ENCODE measurements at places on chromosomes 5 and 9.

GRCh38 chr9:105901514-105902109 is 207.3 kb downstream of the TMEM38B start:
- DNase-seq = peak; percentile 24

DNA sequence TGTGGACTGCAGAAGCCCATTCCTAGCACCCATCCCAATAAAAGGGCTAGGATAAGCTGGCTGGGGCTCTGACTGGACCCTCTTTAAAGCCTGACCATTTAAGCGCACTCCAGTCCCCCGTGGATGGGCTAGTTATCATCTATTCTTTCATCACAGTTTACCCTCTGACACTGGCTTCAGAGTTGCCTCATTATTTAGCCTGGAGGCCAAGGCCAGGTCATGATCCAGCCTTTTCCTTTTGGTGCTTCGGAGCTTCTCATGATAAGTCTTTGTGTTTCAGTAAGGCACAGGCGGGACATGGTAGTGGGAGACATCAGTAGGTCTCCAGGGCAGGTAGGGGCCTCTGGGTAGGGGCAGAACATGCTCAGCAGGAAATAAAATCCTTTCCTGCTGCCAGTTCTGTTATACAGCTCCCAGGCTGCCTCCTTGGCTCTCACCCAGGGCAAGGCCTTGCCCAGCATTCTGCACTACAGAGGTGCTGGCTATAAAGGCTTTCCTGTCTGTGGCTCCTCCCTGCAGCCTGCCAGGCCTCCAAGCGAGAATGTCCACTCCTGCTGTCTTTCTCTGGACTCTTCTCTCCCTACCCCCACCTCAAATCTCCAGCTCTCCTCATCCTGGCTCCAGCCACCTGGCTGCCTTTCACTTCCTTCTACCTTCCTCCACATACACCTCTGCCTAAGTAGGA is 128.8 kb downstream of the FSTL4 start:
- no peak for DNase-seq

- no peak for DNase-seq
Observed at GRCh38 chr5:45596320-45596719, 99.9 kb downstream of the HCN1 start.

GRCh38 chr9:95268681-95269080 is 48.8 kb downstream of the FANCC start:
- DNase-seq = peak; percentile 89

DNA sequence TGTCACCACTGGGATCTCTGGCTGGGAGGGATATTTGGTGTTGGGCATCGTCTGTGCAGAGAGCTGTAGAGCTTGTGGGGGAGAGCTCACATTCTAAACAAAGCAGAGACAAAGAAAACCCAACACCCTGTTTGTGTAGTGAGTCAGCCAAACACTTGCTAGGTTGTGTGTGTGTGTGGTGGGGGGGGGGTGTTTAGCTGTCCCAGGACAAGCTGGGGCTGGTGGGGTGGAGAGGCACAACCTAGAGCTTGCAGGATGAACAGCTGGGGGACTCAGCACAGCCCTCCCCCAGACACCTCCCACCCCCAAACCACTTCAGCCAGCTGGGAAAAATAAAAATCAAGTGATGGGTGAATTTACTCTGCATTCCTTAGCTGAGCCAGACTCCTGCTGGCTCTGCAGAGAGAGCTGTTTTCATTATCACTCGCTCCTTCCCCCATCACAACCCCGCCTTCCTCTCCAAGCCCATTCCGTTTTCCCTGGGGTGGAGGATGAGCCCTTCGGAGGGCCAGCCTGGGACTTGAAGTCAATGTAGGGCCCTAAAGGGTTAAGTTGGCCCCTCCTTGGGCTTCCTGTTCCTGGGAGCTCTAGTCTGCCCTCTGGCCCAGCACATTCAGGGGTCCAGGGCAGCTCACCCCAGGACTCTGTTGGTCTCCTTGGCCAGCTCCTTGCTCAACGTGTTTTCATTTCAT is 2.6 kb downstream of the OLFML2A start:
- DNase-seq = no peak

- DNase-seq = no peak
Observed at GRCh38 chr5:143440448-143441115, 37.1 kb upstream of the NR3C1 start.

- DNase-seq = no peak
Observed at GRCh38 chr5:87229780-87230179, 37.9 kb upstream of the RASA1 start.

DNA sequence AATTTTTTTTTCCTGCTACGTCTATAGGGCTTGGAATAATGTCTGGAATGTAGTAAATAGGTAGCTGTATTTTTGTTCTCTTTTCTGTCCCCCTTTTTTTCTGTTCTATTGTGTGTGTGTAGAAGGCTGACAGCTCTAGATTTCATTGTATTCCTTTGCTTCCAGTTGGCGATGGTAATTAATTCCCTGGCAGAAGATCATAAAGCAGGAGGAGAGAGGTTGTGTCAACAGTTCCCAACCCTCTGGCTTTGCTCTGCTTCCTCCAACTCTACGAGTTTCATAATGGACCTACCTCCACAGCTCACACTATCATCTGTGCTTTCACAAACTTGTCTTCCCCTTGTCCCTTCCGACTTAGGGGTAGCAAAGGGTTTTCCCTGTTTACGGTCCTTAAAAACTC is 117.9 kb upstream of the CDH18 start:
- DNase-seq = no peak

DNA sequence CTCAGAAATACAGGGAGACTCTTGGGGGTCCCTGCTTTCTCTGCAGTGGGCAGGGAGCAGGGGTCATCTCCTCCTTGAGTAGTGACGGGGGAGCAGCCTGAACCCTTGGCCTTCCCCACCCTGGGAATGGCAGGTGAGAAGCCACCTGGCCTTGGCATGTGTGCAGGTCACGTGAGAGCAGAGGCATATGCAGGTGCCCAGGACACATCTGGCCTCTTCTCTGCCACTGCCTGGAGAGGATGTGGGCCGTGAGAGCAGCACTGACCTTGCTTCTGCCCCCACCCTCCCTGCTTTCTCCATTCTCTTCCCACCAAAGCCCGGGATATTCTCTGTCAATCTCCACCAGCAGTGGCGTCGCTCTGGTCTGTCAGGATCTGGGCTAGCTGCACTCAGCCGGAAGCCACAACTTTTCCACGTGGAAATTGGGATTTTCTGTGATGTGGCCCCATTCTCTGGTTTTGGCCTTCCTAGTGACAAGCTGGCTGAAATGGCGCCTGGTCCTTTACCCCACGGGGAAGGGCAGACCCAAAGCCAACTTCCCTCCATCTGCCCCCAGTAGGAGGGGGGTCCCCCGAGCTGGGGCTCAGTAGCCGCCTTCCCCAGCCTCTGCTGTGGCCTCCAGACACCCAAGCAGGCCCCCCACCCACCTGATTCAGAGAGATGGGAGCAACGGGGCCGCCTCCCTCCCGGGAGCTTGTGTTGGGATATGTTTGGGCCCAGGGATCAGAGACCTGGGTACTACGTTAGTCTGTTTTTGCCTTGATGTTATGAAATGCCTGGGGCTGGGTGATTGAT is 70.4 kb upstream of the FCN1 start:
- DNase-seq = no peak

GRCh38 chr5:171911152-171911551 is 95.3 kb downstream of the FBXW11 start:
- DNase-seq = no peak

DNA sequence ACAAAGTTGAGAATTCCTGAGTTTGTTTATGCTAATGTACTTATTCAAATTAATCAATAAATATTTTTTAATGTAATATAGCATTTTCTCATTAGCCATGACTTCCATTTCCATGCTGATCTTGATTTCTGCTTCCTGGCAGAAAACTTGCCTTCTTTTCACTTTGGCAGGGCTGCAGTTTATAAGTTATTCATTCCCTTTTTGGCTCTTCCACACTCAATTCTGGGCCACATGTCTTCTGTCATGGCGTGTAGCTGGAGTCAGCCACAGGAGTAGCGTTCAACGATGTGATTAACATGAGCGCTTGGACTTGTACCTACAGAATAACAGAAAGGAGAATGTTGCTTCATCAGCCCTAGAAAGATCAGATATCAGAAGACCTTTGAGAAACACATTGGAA is 172.9 kb downstream of the CFAP90 start:
- no peak for DNase-seq

DNA sequence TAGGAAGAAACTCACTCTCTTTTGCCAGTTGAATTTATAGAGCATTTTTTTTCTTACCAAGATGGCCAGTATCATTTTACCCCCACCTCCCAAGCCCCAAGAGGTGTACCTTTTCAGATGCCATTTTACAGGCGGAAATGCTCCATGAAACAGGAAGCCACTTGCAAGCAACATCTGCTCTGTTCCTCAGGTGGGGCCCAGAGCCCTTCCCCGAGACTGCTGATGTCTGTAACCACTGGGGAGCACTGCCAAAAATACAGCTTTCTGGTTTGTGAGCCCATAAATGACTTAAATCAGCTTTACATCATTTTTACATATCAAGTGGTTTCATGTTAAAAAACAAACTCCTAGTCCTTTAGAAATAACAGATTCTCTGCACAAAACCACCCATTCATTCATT is 42.9 kb upstream of the GARNL3 start:
- no peak for DNase-seq

GRCh38 chr9:124098141-124098905 is 86.8 kb downstream of the LHX2 start:
- DNase-seq = no peak

- no peak for DNase-seq
Observed at GRCh38 chr9:96020792-96021550, 145.5 kb downstream of the ERCC6L2 start.

- DNase-seq = no peak
Observed at GRCh38 chr9:106535439-106535838, 327.5 kb upstream of the ZNF462 start.

GRCh38 chr5:163410505-163410904 is 26.9 kb upstream of the CCNG1 start:
- no peak for DNase-seq

Measured in NCI-H1417 (cell line).